ENCODE measurements at places on chromosomes 2 and 18. TPM values are rescaled to one million over a fixed set of nuclear protein-coding genes. Genes with fewer than 3 reads are reported as not detected.

Gene TFCP2L1
- 36.5 TPM for total RNA-seq

Gene LBX2
- total RNA-seq: 0.32 TPM

Gene RTKN
- total RNA-seq: 18.3 TPM

Gene UGT1A3
- total RNA-seq: 0.28 TPM

Gene CKAP2L
- 14.0 TPM for total RNA-seq

Gene GGCX
- total RNA-seq: 26.5 TPM

Gene SLC5A7
- total RNA-seq: not detected

Gene ZNF396
- total RNA-seq: 0.80 TPM

Gene CFAP65
- not detected for total RNA-seq

GRCh38 chr2:45540942-45541341 lies 70.1 kb downstream of the SRBD1 start:
- no peak for ATAC-seq

GRCh38 chr2:230219419-230220331 lies at the start of gene SP110:
Gene SP110, minus strand, starts transcription at chr2:230219984. Its CDS starts 3,057 bp downstream, at chr2:230216927.
- ATAC-seq: peak; percentile 91

GRCh38 chr18:41906528-41907146 lies 48.4 kb upstream of the PIK3C3 start:
- ATAC-seq: peak; percentile 55

DNA sequence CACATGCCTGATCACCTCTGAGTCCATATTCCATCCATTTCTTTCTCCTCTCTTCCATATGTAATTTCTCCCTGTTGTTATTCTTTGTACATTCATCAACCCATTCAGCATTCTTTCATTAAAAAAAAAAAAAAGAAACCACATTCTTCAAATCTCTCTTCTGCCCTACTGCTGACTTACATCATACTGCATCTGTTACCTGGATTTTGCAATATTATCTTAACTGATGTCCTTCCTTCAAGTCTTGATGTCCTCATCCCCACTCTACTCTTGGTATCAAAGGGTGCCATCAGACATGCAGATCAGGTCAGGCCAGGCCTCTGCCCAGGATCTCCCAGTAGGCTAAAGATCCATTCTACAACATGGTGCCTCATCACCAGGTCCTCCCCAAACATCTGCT lies 90.6 kb downstream of the SGPP2 start:
- no peak for ATAC-seq

DNA sequence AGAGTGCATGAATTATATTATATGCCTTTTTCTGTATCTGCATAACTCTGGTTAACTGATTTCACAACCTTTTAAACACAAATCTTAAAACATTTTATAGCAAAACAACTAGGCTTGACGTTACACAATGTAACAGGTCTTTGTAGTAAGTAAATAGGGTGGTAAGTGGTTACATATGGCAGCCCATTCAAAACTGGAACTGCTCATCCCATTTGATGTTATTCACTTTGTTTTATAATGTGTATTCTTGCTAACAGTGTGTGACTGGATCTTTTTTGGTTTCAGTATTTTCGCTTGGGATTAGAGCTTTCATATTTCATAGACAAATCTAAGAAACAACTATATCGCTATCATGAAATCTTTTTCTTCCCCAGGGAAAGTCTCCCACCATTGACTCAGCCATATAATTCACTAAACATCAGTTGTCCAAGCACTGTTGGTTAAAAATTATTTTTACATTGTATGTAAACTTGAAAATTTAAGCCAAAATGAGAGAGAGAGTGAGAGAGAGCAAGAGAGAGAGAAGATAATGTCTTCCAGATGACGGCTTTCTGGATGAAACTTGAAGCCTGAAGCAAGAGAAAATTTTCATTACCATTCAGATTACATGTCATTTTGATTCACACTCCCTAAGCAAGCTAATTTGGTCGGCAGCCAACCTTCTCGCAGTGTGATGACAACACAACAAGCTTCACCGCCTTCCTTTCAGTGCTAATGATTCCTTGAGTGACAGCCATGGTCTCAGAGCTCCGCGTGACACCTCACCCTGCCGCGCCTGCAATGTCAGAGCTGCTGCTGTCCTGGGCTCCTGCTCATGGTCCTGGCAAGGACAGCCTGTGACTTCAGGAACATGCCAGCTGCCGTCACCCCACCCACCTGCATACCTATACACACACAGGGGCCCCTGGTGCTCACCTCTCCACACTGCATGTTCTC lies 946.9 kb upstream of the SOX11 start:
- no peak for ATAC-seq

DNA sequence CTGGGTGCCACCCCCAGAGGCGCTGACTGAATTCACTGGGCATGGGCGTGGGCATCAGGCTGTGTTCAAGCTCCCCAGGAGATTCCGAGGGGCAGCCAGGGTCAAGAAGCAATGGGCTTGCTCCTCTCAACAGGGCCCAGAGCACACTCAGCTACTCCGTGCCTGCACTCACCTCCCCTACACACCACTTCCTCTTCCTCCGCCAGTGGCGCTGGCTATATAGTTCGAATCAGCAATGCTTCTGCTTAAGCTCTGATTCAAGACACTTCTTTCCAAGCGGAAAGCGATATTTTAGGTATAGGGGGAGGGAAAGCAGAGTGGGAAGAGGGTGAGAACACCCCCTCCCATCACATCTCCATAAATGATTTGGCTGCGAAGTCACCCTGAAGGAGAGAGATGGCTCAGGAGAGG lies 42.1 kb downstream of the CRACDL start:
- ATAC-seq: no peak

DNA sequence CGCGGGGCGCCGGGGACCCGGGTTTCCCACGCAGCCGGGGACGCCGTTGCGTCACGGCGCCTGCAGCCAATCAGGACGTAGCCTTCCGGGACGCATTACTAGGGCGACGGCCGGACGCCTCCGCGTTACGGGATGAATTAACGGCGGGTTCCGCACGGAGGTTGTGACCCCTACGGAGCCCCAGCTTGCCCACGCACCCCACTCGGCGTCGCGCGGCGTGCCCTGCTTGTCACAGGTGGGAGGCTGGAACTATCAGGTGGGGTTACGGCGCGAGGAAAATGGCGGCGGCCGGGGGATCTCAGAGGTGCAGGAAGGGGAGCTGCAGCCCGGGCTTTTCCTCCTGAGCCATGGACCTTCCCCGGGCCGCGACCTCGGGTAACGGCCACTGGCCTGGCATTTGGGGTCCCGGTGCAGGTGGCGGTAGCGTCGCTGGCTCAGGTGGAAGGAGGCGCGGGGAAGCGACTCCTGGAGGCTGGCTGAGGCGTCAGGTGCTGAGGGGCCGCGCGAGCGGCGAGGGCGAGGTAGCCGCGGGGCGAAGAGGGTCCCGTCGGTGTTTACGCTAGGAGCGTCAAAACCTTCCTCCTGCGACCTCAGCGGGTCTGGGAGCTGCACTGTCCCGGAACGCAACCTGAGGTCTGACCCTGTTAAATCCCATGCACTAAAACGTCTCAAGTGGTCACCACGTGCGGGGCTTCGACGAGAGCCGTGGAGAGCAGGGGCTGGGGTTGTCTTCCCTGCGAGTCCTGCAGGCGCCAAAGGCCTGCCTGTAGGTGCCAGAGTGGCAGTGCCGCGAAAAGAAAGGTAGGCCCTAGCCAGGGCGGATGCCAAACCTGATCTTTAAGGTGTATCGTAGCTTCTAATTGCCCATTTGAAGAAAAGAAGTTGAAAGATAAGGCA lies at the start of gene LCLAT1:
Gene LCLAT1 (plus strand): TSS at position 98 of the 897 bp plus-strand sequence. CDS start 78,345 bp downstream, outside the sequence.
- peak; percentile 86 for ATAC-seq

- ATAC-seq: no peak
Measured at GRCh38 chr18:40314199-40314598, 1640.8 kb upstream of the PIK3C3 start.

- ATAC-seq: no peak
Measured at GRCh38 chr2:43553341-43553855, 42.4 kb downstream of the THADA start.

DNA sequence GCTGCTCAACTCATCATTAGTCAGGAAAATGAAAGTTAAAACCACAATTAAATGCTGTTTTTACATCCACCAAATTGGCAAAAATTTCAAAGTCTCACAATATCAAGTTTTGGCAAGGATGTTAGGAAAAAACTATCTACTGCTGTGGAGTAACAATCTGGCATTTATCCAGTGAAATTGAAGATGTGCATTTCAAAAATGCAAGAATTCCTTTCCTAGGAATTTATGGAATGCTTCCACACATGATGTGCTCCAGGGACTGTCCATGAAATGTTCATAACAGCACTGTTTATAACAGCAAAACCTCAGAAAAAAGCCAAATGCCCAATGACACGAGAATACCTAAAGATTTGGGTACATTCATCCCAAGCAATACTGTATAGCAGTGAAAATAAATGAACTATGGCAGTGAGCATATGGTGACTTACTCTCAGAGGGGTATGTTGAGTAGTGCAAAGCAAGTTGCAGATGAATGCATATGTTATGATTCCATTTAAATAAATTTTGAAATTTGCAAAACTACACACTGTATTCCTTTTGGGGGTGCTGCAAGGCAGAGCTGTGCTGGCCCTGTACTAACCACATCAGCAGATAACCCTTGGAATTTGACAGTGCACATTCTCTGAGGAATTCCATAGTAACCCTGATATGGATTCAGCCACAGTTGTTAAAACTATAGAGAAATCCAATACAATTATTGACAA lies 41.3 kb upstream of the GYPC start:
- no peak for ATAC-seq

- ATAC-seq: no peak
Measured at GRCh38 chr2:32756074-32756727, 128.4 kb downstream of the TTC27 start.

DNA sequence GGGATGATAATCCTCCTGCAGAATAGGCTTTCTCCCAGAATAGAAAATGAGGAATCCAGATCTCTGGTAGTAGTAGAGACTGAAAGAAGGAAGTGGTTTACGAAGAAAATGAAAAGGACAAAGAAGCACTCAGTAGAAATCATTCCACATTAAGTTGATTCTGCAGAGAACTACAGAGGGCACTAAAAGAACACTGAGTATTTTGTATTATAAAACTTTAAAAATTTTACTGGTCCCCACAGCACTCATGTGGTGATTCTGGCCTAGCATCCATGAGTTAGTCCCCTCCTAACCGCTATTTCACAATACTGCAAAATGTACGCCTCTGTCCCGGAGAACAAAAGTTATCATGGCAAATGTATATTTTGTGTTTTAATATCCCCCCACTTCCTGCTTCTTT lies 42.9 kb upstream of the SLC35F5 start:
- ATAC-seq: no peak

- peak; percentile 52 for ATAC-seq
Measured at GRCh38 chr2:26922405-26923188, 47.8 kb upstream of the MAPRE3 start.
